Urinary bladder (tissue), 4 donors: ENCODE measurements at places on chromosomes 7 and 10.

GRCh38 chr7:120877701-120878100, 19.8 kb upstream of the TSPAN12 start:
- DNase-seq, result no peak

- DNase-seq, result no peak
These were observed 543.3 kb downstream of the TNS3 start for GRCh38 chr7:47038621-47039020.

GRCh38 chr10:129421399-129422010, 45.5 kb upstream of the MGMT start:
- DNase-seq, result no peak

DNA sequence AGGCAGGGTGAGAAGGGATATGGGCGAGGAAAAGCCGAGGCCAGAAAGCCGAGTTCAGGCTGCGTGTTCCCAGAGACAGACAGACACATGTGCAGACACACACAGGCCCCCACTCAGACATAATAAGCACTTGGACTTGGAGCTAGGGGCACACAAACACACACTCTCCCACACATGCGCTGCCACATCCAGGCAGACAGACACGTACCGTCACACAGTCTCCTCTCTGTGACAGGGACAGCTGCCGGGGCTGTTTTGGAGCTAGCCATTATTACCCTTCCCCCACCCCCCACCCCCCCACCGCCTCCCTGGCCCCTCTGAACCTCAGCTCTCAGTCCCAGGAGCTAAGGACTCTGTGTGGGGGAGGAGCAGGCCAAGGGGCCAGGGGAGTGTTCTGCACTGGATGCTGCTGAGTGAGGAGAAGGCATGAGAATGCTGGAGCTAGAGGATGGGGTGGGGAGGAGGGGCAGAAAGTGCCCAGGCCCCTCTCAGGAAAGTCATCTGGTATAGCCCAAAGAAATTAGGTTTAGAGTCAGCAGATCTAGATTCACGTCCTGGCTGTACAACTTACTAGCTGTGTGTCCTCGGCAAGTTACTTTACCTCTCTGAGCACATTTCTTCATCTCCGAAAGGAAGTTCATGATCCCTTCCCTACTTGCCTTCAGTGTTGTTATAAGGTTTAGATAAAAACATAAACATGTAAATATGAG, 6.3 kb downstream of the PITX3 start:
- DNase-seq, result no peak

DNA sequence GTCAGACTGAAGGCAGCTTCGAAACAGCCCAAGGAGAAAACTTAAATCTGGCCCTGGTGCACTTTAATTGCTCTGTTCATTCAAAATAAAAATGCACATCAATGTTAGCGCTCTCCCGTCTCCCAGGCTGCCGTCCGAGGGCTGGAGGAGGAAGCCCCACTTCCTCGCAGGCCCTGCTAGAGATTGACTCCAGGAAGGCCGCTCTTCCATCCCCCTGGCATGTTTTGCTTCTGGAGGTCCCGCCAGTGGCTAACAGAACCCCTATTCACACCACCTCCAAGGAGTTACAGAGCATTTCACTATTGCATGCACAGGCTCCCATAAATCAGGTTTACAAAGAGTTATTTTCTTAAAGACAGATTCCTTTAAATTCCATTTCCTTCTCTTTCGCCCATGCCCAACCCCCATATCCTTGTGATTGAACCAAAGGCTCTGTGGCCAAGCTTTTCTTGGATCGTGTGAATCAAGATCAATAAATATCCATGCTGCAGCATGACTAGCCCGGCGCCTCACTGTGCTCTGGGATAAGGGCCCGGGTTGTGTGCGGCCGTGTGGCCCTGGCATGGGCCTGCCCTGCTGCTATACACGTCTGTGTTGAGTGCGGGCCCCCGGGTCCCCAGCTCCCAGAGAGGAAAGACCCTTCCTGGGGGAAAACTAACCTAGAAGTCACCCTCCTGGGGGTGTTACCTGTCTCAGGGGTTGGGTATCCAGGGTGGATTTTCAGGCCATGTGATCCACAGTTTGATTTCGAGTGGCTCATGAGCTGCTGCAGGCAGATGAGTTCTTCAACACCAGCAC, 118.7 kb upstream of the GDF10 start:
- DNase-seq, result no peak
